ENCODE measurements at places on chromosomes 1 and 21.

GRCh38 chr1:246725191-246725590 is 982 bp downstream of the SCCPDH start:
- DNase-seq, result no peak

GRCh38 chr1:153663211-153663610 is 4.7 kb downstream of the SNAPIN start:
- DNase-seq, result no peak

DNA sequence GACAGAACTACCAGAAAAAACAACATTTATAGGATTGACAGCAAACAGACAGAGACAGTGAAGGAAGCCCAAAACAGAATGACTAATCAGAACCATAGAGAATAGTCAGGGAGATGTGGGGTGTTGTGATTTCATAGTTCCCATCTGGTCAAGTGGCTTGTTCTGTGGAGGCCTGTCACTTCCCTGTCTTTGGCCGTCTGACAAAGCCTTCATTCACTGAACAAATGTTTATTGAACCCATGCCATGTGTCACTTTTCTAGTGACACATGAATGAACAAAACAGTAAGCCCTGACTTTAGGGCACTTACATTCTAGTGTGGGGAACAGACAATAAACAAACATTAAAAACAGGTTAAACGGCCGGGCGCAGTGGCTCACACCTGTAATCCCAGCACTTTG is 3.2 kb upstream of the SRRM1 start:
- no peak for DNase-seq

DNA sequence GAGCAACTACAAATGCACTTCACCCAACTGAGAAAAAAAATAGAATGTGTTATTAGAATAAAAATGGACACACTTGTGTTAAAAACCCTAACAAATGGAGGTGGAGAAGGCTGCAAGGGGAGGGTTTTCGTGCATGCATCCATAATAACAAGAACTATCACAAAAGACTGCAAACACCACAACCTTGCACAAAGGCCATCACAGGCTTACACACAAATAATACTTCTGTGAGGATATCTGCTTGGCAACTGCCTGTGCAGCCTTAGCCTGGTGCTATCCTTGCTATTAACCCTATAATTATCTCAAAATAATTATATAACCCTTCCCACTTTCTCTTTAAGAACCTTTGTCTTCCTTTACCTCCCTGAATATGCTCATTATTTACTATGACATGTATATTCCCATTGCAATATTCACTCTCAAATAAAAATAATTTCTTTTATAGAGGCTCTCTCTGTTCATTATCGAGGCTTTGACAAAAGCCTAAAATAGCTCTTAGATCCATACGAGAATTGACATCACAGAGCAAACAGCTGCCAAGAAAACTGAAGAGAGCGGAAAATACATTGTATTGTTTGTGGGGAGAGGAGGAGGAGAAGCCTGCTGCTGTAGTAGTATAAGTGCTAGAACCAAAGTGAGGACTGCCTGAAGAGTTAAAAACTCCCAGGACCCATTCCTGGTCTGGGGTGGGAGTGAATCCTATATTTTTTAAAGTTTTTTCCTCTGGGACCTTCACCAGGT is 1768.7 kb downstream of the BRINP3 start:
- DNase-seq, result no peak
